ENCODE measurements at places on chromosomes 1 and 21.

DNA sequence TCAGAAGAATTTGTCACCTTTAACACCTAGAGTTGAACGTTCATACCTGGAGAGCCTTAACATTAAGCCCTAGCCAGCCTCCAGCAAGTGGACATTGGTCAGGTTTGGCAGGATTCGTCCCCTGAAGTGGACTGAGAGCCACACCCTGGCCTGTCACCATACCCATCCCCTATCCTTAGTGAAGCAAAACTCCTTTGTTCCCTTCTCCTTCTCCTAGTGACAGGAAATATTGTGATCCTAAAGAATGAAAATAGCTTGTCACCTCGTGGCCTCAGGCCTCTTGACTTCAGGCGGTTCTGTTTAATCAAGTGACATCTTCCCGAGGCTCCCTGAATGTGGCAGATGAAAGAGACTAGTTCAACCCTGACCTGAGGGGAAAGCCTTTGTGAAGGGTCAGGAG is 52.3 kb downstream of the UBE4B start:
- no peak for DNase-seq

DNA sequence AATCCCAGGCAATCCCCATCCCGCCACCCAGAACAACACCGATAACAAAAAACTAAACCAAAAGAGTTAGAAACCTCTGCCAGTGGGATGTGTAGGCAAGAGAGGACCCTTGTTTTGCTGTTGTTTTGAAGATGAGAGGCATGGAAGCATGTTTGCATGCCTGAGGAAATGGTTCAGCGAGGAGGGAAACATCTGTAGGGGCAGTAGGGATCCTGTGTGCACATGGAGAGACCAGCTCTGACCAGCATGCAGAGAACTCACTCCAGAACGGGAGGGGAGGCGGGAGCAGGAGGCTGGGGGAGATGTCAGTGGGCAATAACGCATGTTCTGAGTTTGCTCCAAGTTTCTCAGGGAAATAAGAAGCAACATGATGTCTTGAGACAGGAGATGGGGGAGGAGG is 5.3 kb downstream of the CLDN14 start:
- DNase-seq: no peak

DNA sequence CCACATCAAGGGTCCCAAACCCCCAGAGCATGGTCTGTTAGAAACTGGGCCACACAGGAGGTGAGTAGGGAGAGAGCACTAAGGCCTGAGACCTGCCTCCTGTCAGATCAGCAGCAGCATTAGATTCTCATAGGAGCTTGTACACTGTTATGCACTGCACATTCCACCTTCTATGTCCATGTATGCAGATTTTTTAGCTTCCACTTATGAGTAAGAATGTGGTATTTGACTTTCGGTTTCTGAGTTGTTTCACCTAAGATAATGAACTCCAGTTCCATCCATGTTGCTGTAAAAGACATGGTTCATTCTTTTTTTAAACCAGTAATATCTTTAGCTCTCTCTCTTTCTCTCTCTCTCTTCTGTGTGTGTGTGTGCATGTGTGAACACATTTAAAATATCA is 663 bp upstream of the GBP6 start:
- DNase-seq: no peak

- DNase-seq: no peak
Observed at GRCh38 chr1:21663248-21663950, 5.8 kb downstream of the RAP1GAP start.

GRCh38 chr1:244150071-244150470 is 99.0 kb downstream of the ZBTB18 start:
- DNase-seq: no peak

- peak; percentile 48 for DNase-seq
Observed at GRCh38 chr1:101898137-101898536, 98.6 kb downstream of the OLFM3 start.

GRCh38 chr1:165639821-165640623 is 9.0 kb downstream of the MGST3 start:
- no peak for DNase-seq

- DNase-seq: peak; percentile 34
Observed at GRCh38 chr1:34907487-34908090, 21.9 kb downstream of the DLGAP3 start.

Data from hematopoietic multipotent progenitor cell treated with erythropoietin and hydrocortisone succinate and interleukin-3 and kit ligand, for 4 days (in vitro differentiated cells).